ENCODE measurements at places on chromosomes 4 and X.

DNA sequence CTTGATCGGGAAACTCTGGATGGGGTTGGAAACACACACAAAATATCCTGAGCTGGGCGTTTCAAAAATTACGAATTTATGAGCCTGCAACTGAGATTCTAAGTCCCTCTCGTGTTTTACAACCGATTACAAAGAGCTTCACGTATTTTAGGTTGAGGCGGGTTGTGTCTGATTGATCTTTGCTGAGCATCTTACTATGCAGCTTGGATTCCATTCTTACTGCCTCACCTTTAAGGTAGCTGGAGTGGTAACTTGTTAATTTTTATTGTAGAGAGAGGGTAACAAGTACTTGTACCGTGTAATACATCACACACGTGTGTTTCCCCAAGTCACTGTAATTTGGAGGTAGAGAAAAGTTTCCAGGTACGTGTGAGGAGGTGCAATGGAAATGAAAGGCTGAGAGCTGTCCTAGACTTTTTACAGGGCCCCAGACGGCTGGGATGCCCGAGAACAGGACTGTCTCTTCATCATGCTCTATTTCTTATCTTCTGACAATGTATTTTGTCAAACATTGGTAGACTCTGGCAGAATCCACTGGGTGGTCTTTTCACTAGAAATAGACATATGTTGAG is 97.8 kb upstream of the TENM3 start:
- peak; percentile 26 for DNase-seq

- no peak for DNase-seq
Measured at GRCh38 chr4:6445403-6446129, 26.8 kb downstream of the PPP2R2C start.

DNA sequence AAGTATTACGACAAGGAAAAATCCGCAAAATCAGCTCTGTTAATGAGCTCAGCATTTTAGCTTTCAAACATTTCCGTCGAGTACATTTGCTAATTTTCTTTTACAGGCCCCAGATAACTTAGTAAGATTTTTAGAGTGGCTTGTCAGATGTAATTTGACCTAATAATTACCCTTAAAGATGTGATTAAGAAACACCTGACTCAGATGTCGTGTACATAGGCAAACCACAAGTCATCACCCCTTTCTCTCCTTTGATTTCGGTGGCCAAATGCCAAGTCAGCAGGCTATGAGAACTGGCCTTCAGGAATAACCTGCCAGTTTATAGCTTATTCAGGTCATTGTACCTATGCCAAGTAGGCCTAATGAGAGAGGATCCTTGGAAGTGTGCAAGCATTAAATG is 369.6 kb downstream of the PCDH7 start:
- DNase-seq = peak; percentile 43

GRCh38 chr4:38497121-38497520 is 166.9 kb upstream of the KLF3 start:
- DNase-seq = no peak

GRCh38 chr4:131337936-131338335 is 1811.2 kb upstream of the PCDH10 start:
- DNase-seq = no peak

DNA sequence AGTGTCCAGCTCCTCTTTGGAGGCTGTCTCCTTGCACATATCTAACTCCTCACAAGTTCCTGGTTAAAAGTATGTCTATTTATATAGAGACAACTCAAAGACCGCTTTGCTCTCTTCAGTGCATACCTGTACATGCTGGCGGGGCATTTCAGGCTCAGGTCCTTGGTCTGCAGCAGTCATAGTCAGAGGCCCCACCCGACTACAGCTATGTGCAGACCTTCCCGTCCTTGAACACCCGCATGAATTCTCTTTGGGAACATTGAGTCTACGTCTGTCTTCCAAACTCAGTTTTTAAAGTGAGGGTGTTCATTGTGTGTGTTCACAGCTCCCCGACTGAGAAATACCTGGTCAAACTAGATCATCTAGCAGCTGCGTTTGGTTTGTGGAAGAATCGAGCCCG is 4.2 kb downstream of the BCOR start:
- DNase-seq = no peak

- no peak for DNase-seq
Measured at GRCh38 chrX:154751203-154751668, 359 bp upstream of the GAB3 start.

GRCh38 chrX:155767051-155767875 is 113.9 kb upstream of the VAMP7 start:
- peak; percentile 91 for DNase-seq

DNA sequence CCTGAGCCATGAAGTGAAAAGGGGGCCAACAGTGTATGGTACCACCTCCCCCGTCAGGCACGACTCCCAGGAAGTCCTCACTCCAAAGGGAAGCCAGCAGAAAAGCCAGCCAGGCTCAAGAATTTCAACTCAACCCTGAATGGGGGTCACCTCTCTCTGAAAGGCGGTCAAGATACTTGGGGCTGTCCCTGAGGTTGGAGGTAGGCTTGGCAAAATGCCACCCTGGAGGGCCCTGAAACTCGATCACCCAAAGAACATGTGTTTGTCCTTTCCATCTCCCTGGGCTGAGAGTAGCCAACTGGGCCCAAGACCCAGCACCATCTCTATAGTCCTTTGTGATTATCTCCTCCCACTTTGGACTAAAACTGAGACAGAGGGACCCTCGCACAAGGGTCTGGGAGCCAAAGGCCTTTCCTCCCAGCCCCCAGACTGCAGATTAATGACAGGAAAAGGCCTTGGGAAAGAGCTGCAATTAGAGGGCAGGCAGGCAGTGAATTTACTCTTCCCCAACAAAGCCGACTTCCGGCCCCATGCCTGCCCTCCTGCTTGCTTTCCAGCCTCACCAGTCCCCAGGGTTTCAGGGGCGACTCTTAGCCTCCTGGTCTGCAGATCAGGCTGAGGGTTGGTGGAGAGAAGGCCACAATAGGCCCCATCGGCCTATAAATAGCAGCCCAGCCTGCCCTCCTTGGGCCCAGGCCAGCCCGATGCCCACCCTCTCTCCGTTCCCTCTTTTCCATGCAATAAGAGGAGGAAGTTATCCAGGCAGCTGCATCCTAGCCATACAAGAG is 5.6 kb downstream of the SASH3 start:
- no peak for DNase-seq

DNA sequence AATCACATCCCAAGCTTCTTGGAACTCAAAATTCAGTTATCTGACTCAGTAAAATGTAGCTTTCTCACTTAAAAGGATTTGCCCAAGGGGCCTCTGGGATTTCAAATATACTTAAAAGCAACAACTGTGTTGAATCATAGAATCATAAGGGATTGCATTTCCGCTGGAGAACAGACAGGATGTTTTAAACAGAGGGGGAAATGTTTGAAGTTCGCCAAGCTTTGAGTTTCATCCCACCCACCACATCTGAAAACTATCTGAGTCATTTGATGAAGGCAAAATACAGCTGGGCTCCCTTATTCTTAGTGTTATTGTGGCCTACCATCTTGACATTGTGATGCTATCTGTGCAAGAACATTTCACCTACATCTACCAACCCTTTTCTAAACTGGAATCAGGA is 73.5 kb downstream of the PPP1R2C start:
- peak; percentile 70 for DNase-seq

DNA sequence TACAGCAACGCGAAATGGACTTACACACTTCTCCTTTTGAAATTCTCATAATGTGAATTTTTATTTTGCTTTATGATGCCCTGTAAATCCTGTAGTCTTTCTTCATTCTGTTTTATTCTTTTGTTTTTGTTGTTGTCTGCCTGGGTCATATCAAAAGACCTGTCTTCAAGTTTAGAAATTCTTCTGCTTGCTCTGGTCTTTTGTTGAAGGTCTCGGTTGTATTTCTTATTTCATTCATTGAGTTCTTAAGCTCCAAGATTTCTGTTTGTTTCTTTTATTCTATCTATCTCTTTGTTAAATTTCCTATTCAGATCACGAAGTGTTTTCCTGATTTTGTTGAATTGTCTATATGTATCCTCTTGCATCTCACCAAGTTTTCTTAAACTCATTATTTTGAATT is 78.1 kb downstream of the GPAT3 start:
- DNase-seq = no peak

GRCh38 chr4:32136081-32136787 is 1416.1 kb downstream of the PCDH7 start:
- DNase-seq = no peak

DNA sequence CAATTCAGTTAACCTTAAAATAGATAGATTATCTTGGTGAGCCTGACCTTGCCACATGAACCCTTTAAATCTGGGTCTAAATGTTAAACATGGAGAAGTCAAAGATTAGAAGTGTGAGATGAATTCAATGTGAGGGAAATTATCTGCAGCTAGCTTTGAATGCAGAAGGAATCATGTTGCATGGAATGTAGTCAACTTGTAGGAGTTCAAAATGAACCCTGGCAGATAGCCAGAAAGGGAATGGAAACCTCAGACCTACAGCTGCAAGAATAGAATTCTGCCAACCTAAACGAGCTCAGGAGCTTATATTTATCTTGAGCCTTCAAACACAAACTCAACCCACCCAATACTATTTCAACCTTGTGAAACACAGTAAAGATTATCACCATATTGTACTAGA is 632.5 kb downstream of the KCTD8 start:
- peak; percentile 2 for DNase-seq

DNA sequence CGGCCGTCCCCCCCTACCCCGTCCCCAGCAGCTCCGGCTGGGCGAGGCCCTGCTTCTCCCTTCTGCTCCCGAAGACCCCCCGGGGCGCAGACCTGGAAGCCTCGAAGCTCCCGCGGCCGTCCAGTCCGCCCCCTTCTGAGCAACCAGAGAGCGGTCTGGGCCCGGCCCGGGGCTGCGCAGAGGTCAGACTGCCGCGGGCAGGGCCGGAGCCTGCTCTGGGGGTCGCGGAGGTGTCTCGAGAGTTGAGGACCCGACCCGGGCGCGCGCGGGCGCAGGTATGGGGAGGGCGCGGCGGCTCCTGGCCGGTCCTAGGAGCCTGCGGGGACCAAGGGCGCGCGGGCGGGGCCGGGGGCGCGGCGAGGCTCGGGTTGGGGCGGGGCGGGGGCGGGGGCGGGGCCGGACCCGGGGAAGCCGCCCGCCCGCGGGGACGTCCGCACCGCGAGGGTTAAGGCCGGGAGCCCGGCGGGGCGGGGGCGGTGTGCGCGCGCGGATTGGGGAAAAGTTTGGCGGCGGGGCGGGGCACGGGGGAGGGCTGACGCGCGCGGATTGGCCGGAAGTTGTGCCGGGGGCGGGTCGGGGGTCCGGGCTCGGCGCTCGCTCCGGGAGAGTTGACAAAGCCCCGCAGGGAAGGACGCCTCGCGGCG is at the start of gene FGFRL1:
TSS of gene FGFRL1 (plus strand) at position 605 of the 644 bp plus-strand sequence. CDS start 860 bp downstream, outside the sequence.
- peak; percentile 88 for DNase-seq

- DNase-seq = no peak
Measured at GRCh38 chr4:3670521-3671519, 95.4 kb upstream of the ADRA2C start.

DNA sequence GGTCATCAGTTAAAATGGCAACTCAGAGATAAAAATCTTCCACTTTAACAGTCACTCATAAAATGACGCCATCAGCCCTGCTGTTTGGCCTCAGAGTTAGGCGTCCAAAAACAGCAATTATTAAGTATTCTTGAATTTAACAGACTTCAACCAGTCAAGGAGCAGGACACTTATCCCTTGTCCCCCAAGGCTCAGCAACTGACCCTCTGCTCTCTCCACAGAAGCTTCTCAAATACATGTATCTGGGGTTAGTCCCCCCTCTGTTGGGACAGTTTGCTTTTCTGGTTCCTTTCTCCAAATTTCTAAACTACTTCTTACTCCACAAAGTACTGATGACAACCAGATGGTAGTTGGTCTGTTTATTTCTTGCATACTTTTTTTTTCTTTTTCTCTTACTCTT is 54.4 kb downstream of the SOD3 start:
- DNase-seq = no peak

- no peak for DNase-seq
Measured at GRCh38 chr4:66522244-66522643, 852.0 kb upstream of the EPHA5 start.

DNA sequence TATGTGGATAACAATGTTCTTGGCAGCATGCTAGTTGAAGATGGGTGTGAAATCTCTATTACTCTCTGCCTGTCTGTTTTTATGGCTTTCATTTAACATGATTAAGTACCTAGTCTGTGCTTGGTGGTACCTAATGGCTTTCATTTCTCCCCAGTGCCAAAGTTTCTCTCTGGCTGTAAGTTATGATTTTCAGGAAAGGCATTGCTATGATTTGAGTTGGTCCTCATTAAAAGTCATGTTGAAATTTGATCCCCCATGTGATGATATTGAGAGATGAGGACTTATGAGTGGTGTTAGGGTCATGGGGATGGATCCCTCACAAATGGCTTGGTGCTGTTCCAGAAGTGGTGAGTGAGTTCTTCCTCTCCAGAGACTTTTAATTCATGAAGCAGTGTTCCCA is 162.4 kb upstream of the IL15 start:
- DNase-seq = peak; percentile 85

- DNase-seq = peak; percentile 18
Measured at GRCh38 chr4:6582889-6583490, 8.0 kb downstream of the MAN2B2 start.

DNA sequence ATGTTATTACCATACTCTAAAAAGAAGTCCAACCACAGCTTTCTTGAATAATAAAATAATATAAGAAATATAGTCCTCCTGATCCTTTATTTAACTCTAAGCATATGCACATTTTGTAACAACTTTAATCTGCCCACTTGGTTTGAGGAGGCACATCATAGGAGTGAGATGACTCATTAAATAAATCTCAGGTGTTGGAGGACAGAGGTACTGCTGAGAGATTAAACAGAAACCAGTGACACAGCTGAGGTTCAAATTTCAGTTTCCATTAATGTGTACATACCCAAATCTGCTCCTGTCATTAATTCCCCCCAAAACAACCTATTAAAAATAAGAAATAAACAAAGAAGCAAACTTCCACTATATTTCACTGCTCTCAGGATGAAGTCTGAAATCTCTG is 211.0 kb downstream of the KCTD8 start:
- no peak for DNase-seq

DNA sequence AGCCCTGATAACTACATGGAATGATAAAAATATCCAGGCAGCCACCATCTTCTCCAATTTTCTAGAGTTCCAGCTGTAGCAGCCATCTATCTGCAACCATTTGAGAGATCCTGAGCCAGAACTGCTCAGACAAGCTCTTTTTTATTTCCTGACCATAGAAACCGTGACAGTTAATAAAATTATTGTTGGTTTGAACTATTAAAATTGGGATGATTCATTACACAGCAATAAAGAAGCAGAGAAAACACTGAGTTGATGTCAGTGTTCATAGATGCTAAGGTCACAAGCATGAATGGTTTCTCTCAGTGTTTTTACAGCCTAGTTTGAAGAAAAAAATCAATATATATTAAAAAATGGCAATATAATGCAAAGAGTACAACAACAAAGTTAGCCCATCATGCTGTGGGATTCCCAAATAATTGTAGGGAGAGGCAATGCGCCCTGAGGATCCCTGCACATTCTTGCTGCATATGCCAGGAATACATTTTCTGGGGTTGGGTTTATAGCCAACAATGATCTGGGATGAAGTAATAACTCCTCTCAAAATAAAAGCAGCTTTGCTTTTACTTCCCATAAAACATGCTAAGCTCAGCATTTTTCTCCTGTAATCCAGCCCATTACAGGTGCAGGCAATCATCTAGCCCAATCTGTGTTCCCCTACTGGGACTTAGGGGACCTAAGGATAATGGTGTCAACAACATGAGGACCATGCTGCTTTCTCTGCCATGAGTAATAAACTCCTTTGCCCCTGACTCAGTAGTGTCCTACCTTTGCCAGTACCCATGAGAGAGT is 84.0 kb downstream of the PABPC4L start:
- DNase-seq = no peak

- peak; percentile 79 for DNase-seq
Measured at GRCh38 chrX:10496345-10496965, 123.9 kb downstream of the MID1 start.

- no peak for DNase-seq
Measured at GRCh38 chr4:19927381-19927780, 324.3 kb upstream of the SLIT2 start.

Data from fibroblast of upper back skin (primary cell).